ENCODE measurements at places on chromosomes 3 and 15.
A peak's percentile ranks its signal among the peaks of the same experiment; 100 is the strongest.

GRCh38 chr15:27722102-27722501, 377.0 kb downstream of the OCA2 start:
- no peak for DNase-seq

GRCh38 chr3:185316740-185317412, 46.1 kb upstream of the MAP3K13 start:
- DNase-seq, result peak; percentile 37

- no peak for DNase-seq
These were observed 312.3 kb upstream of the STT3B start for GRCh38 chr3:31220431-31220830.

GRCh38 chr3:191246630-191247029, 47.6 kb downstream of the OSTN start:
- DNase-seq, result no peak

GRCh38 chr15:52137432-52138357, 25.1 kb upstream of the BCL2L10 start:
- peak; percentile 93 for DNase-seq

- no peak for DNase-seq
These were observed 9.8 kb upstream of the PLSCR1 start for GRCh38 chr3:146554151-146554760.

GRCh38 chr3:77169823-77170222, 129.9 kb downstream of the ROBO2 start:
- DNase-seq, result no peak

- peak; percentile 56 for DNase-seq
These were observed 1.3 kb downstream of the TCF12 start for GRCh38 chr15:56919609-56920366.

DNA sequence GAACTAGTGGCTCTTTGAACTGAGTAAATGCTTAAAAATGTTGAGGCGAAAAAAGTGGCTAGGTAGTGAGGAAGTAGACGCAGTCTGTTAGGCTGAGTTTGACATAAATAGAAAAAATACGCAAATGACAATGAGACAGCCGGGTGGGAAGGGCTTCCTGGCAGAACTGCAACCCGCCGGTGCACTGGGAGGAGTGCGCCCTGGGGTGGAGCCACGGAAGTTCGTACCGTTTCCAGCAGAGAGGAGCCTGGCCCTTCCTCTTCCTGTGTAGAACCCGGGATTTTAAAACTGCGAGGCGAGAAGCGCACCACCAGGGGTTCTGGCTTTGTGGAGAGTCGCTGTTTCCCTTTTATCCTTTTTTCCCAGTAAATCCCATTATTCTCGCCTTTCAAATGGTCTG, 602.6 kb downstream of the PYDC2 start:
- DNase-seq, result no peak

- no peak for DNase-seq
These were observed 74.7 kb upstream of the GAP43 start for GRCh38 chr3:115548611-115549010.

DNA sequence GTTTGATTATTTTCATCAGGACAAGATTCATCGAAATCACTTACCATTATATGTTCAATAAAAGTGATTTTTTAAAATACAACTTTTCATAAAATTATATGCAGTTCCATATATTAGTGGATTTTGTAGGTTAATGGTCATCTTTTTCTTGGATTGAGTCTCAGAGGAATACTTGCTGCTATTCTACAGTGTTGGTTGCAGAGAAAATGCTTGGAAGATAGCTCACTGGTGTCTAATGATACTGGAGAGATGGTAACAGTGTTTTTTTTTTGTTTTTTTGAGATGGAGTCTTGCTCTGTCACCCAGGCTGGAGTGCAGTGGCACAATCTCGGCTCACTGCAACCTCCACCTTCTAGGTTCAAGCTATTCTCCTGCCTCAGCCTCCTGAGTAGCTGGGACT, 143.3 kb downstream of the TCF12 start:
- no peak for DNase-seq

GRCh38 chr3:113495035-113495434, 19.9 kb downstream of the SPICE1 start:
- peak; percentile 70 for DNase-seq

DNA sequence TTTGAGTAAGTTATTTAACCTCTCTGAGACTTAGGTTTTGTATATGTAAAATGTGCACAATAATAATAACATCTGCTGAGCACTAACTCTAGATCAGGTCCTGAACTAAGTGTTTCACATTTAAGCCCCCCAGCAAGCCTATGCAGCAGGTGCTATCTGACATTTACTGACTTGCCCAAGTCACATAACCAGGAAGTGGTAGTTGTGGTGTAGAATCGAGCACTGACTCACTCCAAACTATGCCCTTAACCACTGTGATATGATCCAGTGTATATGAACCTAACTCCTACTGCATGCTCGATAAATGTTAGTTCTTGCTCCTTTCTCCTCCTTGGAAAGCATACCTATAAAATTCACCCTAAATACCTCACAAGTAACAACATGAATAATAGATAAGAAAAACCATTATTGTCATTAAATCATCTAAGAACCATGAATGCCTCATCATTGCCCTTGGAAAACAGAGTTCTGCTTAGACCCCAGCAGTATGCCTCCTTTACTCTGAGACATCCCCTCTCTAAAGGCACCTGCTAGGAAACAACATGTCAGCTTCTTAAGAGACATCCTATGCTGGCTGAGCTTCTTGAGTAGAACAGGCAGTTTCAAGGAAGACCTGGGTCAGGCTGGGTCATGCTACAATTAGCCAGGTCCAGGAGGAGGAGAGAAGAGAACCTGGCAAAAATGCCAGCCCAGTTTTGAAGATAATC, 3.0 kb upstream of the SHC4 start:
- peak; percentile 92 for DNase-seq

GRCh38 chr3:48473617-48473952, 27.0 kb downstream of the ATRIP start:
- no peak for DNase-seq

GRCh38 chr3:150956376-150956775, 16.2 kb downstream of the CLRN1 start:
- no peak for DNase-seq

GRCh38 chr3:108554913-108555571, 34.2 kb downstream of the CIP2A start:
- DNase-seq, result no peak

DNA sequence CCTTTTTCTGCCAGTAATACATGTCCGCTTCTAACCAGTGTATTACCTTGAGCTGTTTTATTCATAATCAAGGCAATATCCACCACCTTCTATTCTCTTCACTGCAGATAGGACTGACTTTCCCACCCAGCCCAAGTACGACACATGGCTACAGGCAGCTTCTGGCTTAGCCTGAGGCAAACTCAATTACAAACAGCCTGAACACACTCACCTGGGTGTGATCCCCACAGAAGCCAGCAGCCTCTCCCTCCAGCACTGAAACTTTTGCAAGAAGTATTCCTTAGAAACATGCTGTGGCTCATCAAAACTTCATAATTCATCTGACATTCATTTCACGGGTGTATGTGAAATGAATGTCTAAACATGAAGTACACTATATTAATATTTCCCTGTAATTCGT, 13.5 kb upstream of the KCNMB3 start:
- DNase-seq, result no peak

- DNase-seq, result no peak
These were observed 26.3 kb downstream of the SRGAP3 start for GRCh38 chr3:9222956-9223639.

GRCh38 chr3:123072564-123072963, 5.7 kb downstream of the PDIA5 start:
- DNase-seq, result no peak

DNA sequence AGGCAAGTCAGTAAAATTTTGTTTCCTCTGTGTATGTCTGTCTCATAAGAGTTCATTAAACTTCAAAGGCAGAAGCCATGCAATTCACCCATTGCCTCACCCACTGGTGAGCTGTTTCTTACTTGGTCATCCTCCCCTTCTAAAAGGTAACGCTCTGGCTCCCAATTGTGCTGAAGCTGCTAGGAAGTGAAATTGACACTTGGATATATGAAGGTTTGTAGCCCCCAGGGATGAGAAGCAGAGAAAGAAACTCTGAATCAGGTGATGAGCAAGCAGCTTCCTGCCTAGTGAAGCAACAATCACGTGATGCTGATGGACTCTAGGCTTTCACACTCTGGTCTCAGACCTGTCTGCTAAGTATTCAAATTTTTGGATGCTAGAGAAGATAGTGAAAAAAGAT, 70.7 kb downstream of the CD200R1L start:
- no peak for DNase-seq

DNA sequence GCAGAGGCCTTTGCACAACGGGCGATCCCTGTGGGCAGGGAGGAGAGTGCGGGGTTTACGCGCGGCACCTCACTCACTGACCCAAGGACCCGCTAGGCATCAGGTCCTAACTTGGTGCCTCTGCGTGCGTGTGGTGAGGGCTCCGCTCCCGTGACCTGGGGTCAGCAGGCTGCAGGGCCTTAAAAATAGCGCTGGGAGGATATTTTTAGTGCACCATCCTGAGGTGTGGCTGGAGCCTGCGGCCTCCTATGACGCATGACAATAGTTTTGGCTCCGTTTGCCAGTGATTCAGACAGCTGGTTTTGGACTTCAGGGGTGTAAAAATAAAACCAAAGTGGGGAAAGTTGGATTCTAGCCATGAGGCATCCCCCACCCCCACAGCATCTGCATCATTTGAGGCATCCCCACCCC, 139.0 kb downstream of the FAM43A start:
- DNase-seq, result no peak

DNA sequence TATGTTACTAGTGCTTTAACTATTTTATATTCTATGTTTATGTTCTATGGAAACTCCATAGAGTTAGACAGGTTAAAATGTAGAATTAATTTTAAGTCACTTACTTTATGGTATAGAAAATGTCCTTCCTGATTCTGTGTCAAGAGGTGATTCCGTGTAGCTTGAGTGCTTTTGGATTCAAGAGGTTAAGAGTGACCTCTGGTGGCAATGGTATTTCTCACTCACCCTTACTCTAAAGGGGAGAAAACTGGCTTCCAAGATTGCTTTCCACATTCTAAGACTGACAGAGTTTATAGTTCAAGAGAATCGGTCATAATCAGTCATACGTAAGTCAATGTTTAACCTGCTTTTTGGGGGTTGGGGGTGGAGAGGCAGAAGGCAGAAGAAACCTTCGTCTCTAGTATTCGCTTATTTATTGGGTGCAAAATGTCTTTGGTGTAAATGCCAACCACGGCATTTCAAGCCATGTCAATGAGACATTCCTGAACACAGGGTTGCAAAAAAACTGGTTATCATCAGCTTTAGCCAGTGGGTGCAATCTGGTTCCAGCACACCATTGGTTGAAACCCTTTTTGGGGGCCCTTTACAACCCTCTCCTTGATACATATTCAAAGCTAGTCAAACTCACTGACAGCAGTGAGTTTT, 92.0 kb upstream of the VGLL3 start:
- peak; percentile 65 for DNase-seq

DNA sequence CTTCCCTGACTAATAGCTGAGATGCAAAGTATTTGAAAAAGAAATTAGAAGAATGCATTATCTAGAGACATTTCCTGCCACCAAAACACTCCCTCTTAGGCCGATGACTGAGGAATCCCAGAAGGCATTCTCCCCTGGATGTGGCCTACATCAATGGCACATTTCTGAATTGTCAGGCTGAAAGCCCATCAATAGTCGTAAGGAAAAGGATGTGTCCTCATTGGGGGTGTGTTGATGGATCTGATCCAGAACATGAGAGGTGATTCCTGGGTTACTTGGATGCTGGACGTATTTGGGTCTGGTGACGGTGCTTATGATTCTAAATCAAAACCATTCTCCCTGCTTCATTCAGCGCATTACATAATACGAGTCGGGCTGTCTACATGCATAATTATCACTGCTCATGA, 216.9 kb upstream of the CDIN1 start:
- DNase-seq, result no peak

DNA sequence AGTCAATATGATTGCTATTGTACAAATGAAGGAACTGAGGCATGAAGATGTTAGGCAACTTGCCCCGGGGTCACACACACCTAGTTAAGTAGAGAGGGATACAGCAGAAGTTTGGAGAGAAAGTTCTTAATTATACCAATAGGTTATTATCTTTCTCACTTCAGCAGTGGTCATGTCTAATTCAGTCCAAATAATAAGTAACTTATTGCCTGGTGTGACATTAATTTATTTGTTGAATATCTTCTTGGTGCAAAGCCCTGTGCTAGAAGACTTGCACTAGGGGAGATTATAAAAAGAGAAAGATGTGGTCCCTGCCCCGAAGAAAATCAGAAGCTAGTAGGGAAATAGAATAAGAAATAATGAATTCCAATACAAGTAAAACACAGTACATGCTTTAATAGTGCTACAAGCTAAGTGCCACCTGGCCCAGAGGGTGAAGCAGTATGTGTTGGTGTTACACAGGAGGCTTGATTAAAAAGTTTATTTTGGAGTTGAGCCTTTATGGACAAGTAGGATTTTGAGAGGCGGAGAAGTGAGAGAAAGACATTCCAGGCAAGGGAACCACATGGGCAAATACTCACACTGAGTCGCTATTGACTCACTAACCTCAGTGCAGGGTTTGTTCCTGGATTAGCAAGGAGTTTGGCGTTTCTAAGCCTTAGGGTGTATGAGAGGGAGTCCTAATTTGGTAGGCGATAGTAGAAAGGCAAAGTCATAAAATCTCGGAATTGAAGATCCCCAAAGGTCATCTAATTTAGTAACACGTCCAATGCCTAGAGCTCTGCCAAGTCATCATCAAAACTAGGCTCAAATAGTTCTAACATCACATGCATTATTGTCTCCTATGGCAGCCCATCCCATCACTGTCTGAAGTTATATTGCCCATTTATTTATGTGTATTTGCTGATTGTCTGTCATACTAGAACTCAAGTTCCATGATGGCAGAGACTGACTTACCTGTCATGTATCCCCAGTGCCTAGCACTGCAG, 19.2 kb upstream of the GSK3B start:
- DNase-seq, result no peak

DNA sequence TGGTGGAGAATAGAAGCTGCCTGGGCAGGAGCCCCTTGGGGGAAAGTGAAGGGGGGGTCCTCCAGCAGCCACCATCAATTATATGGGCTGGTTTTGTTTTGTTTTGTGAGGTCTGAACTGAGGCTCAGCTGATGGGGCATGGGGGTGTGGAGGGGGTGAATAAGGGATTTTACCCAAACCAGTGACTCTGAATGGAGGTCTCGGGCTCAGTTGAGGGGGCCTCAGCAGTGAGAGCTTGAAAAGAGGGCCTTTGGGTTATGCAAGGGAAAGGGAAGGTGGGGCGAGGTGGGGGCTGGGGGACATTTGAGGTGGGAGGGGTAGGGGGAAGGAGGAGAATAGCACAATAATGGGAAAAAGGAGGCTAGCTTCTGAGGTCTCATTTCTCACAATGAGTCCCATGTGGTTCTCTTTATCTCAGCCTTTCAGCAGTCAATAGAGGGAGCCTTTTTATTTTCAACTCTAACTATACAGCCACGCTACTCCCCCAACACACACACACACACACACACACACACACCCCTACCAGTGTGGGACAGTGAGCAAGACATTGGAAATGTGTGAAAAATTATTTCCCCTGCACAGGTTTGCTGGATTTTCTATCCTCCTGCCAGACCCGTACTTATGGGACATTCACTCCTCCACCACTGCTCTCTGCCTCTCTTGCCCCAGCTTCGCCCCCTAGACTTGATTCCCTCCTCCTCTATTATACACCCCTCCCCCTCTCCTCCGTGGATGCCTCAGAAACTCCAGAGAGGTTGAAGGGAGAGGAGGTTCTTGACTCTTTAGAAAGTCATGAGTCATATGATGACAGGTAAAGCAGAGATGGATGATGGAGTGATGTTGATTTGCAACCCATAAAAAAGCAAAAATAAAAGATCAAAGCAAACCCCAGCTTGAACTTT, 96.0 kb downstream of the GTPBP8 start:
- DNase-seq, result no peak
